Stimulated activated CD4-positive, alpha-beta T cell treated with anti-CD3 and anti-CD28 coated beads, Interleukin-4, amount 100 ng/mL, for 4 hours (primary cell): ENCODE measurements at places on chromosomes 2 and 18.

DNA sequence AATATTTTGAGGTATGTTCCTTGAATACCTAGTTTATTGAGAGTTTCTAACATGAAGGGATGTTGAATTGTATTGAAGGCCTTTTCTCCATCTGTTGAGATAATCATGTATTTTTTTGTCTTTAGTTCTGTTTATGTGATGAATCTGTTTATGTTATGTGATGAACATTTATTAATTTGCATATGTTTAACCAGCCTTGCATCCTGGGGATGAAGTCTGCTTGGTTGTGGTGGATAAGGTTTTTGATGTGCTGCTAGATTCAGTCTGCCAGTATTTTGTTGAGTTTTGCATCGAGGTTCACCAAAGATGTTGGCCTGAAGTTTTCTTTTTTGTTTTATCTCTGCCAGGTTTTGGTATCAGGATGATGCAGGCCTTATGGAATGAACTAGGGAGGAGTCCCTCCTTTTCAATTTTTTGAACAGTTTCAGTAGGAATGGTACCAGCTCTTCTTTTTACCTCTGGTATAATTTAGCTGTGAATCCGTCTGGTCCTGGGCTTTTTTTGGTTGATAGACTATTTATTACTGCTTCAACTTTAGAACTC lies 71.9 kb downstream of the EPC2 start:
- DNase-seq, result no peak

- peak; percentile 44 for DNase-seq
These were observed 588 bp downstream of the CHAC2 start for GRCh38 chr2:53768242-53768542.

DNA sequence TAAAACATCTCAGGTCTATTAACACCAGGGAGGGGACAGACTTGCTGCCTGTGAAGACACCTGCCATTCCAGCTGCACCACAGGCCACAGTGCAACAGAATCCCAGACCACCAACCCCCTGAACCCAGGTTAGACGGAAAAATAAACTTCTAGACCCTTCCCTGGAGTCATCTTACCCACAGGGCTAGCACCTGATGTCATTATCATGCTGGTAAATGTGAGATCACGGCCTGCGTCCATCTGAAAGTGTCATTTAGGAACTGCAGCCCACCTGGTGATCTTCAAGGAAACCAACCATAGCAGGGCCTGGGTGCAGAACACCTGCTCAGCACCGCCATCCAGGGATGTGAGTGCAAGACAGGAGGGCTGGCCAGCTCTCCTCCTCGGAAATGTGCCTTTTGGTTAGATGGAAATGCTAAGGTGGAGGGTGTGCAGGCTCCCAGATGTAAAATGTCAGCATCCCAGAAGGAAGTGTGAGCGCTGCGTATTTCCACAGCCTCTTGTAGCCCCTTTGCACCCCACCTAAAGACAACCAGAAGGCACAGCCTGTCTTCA lies 80.8 kb downstream of the PTGR3 start:
- DNase-seq, result no peak

DNA sequence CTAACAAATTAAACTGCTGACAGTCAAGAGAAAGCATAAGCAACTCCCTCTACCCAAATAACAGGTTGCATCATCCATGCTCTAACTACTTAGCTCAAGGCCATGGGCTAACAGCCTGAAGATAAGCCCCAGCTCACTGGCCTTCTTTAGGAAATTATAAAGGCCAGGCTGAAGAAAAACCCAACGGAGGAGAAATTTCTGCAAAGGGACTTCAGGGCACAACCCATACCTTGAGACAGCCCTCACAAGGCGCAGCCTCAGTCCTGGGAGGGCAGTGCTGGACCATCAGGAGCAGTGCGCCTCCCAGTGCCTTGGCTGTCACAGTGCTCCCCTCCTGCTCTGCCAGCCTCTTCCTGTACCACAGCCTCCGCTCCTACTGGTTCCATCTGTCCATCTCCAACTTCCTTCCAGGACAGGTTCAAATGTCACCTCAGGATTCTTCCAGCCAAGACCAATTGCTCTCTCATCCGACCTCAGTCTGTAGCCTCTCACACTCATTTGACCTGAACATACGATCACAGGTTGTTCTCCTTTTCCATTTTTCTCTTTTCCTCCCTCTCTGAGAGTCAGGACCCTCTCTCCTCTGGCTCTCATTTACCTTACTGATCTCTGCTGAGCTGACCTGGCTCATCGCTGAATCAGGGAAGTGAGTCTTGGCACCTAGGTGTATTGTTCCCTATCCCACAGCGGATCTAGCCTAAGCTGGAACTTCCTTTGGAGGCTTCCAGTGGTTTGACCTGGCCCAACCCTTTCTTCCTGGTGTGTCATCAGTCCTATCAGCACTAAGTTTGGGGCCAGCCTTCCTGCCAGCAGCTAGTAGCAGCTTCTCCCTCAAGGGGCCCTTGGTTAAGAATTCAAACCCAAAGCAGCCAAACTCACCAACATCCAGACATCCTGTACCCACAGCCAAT lies 1.9 kb downstream of the MCFD2 start:
- no peak for DNase-seq

DNA sequence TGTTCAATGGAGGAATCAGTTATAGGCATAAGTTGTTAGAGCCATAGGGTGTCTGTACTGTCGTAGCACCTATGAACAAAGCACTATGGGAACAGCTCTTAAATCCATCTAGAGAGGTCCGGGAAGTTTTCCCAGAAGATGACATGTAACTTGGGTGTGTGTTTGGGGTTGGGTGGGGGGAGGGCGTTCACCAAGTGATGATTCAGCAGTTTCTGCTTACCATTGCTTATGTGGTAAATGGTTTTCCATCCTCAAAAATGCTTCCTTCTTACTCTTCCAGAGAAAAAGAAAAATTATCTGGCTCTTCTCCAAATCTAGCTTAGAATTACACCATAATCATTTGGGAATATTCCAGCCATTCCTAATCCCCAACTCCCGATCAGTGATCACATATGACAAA lies 361.1 kb upstream of the ZNF521 start:
- no peak for DNase-seq

DNA sequence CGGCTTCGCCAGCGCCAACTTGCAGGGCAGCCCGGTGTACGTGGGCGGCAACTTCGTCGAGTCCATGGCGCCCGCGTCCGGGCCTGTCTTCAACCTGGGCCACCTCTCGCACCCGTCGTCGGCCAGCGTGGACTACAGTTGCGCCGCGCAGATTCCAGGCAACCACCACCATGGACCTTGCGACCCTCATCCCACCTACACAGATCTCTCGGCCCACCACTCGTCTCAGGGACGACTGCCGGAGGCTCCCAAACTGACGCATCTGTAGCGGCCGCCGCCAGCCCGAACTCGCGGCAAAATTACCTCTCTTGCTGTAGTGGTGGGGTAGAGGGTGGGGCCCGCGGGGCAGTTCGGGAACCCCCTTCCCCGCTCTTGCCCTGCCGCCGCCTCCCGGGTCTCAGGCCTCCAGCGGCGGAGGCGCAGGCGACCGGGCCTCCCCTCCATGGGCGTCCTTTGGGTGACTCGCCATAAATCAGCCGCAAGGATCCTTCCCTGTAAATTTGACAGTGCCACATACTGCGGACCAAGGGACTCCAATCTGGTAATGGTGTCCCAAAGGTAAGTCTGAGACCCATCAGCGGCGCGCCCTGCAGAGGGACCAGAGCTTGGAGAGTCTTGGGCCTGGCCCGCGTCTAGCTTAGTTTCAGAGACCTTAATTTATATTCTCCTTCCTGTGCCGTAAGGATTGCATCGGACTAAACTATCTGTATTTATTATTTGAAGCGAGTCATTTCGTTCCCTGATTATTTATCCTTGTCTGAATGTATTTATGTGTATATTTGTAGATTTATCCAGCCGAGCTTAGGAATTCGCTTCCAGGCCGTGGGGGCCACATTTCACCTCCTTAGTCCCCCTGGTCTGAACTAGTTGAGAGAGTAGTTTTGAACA lies 15.1 kb downstream of the HOXD3 start:
- DNase-seq, result no peak

DNA sequence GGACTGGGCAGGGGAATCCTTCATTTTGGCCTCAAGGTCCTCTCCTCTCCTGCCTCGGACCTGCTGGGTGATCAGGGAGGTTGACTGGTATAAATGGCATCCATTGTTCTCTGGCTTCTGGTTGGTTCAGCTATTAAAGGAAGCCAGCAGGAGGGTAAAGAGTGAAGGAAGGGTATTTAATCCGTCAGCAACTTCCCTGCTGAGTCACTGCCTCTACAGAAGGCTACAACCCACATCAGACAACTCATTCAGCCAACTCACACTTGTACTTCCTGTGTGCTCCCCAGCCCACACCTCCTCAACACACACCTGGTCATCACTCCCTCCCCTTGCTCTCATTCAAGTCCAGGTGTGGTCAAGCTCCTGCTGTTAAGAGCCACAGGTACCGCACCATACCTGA lies 68.3 kb upstream of the MRPS9 start:
- no peak for DNase-seq

GRCh38 chr2:98441706-98442450 lies 2.8 kb upstream of the INPP4A start:
- no peak for DNase-seq
